ENCODE measurements at places on chromosomes 6 and 20.

DNA sequence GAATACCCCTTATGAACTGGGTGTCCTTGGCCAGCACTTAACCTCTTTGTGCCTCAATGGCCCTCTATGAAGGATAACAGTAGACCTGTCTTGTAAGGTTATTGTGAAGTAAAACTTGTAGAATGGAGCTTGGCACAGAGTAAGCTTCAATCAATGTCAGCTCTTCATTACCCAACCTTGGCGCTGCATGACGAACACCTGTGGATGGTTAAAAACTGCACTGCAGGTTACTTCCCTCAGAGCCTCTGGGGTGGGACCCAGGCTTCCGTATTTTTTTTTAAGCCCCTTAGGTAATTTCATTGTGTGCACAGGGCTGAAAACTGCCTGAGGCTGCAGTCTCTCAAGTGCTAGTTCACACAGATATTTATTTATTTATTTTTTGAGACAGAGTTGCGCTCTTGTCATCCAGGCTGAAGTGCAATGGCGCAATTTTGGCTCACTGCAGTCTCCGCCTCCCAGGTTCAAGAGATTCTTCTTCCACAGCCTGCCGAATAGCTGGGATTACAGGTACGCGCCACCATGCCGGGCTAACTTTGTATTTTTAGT, 42.8 kb upstream of the SLC23A2 start:
- no peak for DNase-seq

DNA sequence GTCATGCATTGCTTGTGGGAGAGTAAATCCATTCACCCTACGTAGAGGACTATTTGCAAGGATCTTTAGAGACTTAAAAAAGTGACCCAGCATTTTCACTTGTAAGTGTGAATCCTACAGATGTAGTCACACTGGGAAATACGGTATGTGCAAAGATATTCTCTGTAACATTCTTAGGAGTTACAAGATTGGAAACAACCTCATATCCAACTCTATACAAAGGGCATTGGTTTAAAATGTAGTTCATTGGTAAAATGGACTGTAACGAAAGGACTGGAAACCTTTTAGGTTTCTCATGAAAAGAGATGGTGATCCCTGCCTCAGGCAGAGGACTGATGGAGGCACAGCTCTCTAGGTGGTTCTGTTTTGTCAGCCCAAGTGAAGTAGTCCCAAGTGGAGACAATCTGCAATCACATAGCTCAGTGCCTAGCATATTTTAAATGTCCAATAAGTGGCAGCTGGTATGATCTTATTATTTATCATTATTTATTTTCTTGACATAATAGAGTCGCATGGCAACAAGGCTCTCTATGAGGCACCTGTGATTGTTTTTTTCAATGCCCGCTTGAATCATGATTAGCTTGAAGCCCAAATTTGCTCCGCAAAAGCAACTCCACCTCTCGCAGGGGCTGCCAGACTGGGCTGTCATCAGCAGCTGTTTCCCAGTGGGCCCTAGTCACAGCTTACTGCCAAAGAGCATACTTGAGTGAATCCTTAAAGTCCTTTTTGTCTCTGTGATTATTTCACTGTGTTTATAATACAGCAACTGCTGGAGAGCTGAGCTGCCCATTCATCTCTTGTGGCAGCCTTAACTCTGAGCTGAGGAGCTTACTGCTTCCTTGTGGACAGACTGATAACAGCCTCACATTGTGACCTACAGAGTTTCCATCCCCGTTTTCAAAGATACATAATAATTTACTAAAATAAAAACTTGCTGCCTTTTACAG, 19.8 kb upstream of the ENPP1 start:
- DNase-seq: no peak

DNA sequence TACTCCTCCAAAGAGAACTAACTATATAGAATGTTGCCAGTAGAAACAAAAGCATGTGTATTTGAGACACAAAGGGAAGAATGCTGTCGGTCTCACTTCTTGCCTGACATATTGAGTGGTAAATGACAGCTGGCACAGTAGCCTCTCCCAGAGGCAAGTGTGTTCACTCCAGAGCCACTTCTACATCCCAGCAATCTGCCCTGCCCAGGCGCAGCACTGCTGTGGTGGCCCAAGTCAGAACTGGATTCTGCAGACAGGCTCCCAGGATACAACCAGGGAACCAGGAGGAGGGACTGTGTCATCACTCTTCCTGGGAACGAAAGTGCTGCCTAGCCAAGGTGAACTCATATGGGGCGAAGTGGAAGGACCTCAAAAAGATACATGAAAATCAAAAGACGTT, 103.2 kb upstream of the ARMC2 start:
- no peak for DNase-seq

- no peak for DNase-seq
These were observed 93.1 kb downstream of the SIM1 start for GRCh38 chr6:100371591-100371990.

DNA sequence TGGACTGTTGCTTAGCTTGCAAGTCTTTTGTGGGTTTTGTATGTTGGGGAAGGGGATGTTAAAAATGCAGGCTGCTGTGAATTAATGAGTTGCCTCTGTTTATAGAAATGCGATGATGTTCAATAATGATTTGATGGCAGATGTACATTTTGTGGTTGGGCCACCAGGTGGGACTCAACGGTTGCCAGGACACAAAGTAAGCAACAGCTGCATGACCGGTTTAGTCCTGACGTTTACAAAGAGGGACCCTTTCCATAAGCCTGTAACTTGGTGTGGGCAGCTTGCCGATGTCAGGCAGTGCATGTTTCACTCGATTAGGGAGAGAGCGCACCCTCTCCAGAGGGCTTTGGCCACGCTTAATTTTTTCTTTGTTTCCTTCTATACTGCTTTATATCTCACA, 1.3 kb downstream of the BTBD3 start:
- no peak for DNase-seq

- DNase-seq: no peak
These were observed 454 bp downstream of the L3MBTL3 start for GRCh38 chr6:130018744-130019325.

GRCh38 chr6:149903938-149904611, 6.2 kb upstream of the RAET1E start:
- no peak for DNase-seq

DNA sequence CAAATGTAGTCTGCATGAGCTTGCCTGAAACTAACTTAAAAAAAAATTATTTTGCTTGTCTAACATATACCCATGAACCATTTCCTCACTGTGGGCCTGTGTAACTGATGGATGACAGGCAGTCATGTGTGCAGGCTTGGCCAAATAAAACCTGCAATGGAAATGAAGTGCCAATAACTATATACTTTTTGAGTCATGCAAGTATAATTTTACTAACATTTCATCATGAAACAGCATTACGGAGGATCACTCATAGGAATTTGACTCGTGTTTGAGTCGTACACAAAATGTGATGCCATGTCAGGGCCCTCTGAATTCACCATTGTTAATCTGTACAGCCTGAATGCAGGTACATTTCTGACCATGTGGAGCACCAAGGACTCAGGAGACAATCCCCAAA, 46.6 kb downstream of the HDDC2 start:
- DNase-seq: no peak

DNA sequence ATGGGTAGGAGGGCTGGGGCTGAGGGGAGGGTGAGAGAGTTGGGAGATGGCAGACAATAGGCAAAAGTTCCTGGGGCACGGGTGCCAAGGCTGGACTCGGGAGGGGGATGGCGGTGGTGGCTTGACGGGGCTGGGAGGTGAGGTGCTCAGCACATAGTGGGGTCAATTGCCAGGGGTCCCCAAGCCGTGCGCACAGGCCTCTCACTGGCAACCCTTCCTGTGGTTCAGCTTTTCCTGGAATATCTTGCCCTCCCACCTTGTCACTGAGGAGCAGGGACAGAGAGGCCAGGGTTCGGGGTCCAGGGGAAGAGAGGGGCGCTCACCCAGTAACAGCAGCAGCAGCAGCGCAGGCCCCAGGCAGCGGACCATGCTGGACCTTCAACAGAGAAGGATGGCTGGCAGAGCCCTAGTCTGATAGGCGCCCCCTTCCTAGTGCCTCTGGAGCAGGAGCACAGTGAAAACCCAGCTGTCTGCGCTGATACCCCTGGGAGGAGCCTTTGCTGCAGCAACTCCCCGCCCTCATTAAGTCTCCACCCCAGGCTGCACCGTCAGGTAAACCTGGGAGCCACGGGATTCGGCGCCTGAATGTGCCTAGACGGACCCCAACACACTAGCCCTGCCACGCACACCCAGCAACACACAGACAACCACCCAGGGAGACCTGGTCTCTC, at the start of gene GFRA4:
Gene GFRA4, minus strand, starts transcription at position 369 of the 671 bp plus-strand sequence. Its CDS starts 0 bp downstream, at position 369.
- DNase-seq: no peak

- no peak for DNase-seq
These were observed 30.1 kb downstream of the GLP1R start for GRCh38 chr6:39078695-39079094.

GRCh38 chr6:22222469-22222868, 74.4 kb downstream of the PRL start:
- DNase-seq: no peak

DNA sequence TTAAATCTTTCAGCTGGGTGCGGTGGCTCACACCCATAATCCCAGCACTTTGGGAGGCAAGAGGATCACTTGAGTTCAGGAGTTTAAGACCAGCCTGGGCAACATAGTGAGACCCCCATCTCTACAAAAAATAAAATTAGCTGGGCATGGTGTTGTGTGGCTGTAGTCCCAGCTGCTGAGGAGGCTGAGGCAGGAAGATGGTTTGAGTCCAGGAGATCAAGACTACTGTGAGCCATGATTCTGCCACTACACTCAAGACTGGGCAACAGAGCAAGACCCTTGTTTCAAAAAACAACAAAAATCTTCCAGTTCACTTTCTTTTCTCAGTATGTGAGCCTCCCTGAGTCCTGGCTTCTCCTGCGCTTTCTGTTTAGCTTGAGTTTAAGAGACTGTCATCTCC, 7.9 kb downstream of the SDHAF4 start:
- no peak for DNase-seq

DNA sequence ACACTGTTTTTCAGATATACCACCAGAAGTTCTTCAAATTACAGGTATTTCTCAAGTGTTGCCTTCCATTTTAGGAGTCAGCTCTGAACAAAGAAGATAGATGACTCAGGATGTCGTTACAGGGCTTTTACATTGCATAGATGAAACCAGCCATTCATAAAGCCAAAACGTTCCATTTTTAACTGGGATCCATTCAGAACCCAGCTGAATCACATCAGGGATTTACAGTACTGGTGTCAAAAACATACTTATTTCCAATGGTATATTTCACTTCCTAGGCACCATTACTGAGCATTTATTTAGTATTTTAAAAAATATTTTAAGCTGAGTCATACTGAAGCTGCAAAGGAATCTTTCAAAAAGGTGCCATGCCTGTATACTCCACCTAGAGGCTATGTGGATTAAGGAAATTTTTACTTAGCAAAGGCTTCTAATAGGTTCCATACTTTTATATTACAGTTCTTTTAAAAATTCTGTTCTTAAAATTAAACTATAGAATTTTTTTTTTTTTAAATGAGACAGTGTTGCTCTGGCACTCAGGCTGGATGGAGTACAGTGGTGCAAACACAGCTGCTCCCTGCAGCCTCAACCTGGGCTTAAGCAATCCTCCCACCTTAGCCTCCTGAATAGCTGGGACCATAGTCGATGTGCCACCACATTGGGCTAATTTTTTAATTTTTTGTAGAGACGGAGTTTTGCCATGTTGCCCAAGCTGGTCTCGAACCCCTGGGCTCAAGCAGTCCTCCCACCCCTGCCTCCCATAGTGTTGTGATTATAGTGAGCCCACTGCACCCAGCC, 2.6 kb downstream of the ASF1A start:
- DNase-seq: no peak

DNA sequence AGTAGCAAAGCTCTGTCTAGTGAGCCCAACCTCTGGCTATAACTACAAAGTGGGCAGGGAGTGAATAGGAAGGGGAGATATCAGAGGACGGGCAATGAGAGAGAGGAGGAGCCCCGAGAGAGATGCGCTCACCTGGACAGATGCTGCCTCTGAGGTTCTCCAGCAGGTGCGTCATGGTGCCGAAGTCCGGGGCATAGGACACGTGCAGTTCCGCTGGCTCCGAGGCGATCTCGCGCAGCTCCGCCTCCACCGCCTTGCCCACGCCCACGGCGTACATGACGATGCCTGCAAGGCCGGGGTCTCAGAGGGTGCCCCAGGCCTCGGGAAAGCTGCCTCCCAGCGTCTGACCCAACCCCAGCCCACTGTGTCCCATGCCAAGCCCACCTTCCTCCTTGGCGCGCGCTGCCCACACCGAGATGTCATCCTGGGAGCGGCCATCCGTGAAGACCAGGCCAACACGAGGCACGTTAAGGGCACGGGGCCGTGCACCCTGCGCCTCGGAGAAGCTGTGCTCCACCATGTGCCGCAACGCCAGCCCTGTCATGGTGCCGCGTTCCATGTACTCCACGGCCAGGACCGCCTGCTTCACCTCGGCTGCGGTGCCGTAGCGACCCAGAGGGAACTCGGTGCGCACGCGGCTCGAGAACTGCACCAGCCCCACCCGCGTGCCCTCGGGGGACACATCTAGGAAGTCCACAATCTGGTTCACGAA, 8.7 kb upstream of the RBPJL start:
- DNase-seq: no peak

GRCh38 chr6:88662653-88663174, 300.7 kb downstream of the RNGTT start:
- no peak for DNase-seq

DNA sequence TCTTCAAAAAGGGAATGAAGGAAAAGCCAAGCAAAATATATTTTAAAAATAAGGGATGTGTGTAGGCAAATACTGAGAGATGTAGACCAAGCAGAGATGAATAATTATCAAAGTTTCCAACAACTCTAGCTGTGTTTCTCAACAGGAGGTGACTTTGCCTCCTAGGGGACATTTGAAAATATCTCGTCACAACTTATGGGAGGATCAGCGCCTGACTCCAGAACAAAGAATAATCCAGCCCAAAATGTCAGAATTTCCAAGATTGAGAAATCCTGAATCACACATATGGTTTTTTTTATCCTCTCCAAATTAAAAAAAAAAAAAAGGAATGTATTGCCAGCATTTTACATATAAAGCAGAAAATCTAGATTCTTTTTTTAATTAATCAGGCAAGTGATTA, 241.2 kb upstream of the ZFP64 start:
- DNase-seq: no peak

DNA sequence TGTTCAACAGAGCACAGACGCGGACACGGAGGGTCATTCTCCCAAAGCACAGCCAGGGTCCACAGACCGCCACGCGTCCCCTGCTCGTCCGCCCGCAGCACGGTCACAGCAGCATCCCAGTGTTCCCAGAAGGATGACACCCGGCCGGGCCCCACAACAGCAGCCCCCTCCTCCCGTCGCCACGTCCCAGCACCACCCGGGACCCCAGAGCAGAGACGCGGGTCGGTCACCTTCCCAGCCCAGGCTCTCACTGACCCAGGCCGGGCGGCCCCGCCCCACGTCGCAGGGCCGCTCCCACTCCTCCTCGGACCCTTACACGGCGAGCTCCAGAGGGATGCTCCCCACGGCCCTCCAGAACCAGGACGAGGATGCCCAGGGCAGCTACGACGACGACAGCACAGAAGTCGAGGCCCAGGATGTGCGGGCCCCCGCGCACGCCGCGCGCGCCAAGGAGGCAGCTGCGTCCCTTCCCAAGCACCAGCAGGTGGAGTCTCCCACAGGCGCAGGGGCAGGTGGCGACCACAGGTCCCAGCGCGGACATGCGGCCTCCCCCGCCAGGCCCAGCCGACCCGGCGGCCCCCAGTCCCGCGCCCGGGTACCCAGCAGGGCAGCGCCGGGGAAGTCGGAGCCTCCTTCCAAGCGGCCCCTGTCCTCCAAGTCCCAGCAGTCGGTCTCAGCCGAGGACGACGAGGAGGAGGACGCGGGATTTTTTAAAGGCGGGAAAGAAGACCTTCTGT, 64.3 kb downstream of the FNDC1 start:
- no peak for DNase-seq

Measured in cortex of kidney (tissue), 1 donor.